Cardiac atrium fibroblast (primary cell): ENCODE measurements at places on chromosomes 2 and 18. TPM values are rescaled to one million over a fixed set of nuclear protein-coding genes. Genes with fewer than 3 reads are reported as not detected.

Gene IGFBP2
- 15.9 and 29.8 TPM in 2 replicates for total RNA-seq

Gene SULT1C4
- 0.16 TPM in 1 of 2 replicates, not detected in the other for total RNA-seq

Gene CEP76
- 4.9 and 10.9 TPM in 2 replicates for total RNA-seq

Gene DLGAP1
- 0.18 and 0.65 TPM in 2 replicates for total RNA-seq

Gene RTP5
- not detected in 2 replicates for total RNA-seq

Gene FAP
- total RNA-seq, result 5.1 and 12.8 TPM in 2 replicates

Gene CDCA7
- 1.1 and 5.7 TPM in 2 replicates for total RNA-seq

Gene PLEK
- not detected in 2 replicates for total RNA-seq

Gene NT5DC4
- not detected in 2 replicates for total RNA-seq

Gene SIX3
- not detected in 2 replicates for total RNA-seq

Gene FLACC1
- total RNA-seq, result 1.4 TPM in 1 of 2 replicates, not detected in the other

Gene MAP3K19
- total RNA-seq, result not detected in 2 replicates

Gene GNAL
- total RNA-seq, result 0.72 and 2.1 TPM in 2 replicates

Gene TMEM200C
- not detected in 2 replicates for total RNA-seq

Gene STON1
- total RNA-seq, result 14.8 and 17.3 TPM in 2 replicates

Gene GBX2
- total RNA-seq, result not detected in 2 replicates

Gene IL37
- total RNA-seq, result not detected in 2 replicates

Gene FBXO36
- total RNA-seq, result 1.8 TPM in 2 replicates

Gene LMAN2L
- 10.3 and 15.9 TPM in 2 replicates for total RNA-seq

Gene ARL4C
- total RNA-seq, result 4.9 and 5.6 TPM in 2 replicates

Gene LDAH
- 9.9 and 15.7 TPM in 2 replicates for total RNA-seq

Gene IL36A
- not detected in 2 replicates for total RNA-seq

Gene ASXL3
- not detected in 2 replicates for total RNA-seq

Gene AP1S3
- 2.0 and 10.4 TPM in 2 replicates for total RNA-seq

Gene PSMD1
- 63.0 and 73.4 TPM in 2 replicates for total RNA-seq

Gene INPP5D
- 0.16 and 0.18 TPM in 2 replicates for total RNA-seq

Gene LTBP1
- total RNA-seq, result 105 and 127 TPM in 2 replicates

Gene CRYGD
- not detected in 2 replicates for total RNA-seq

Gene FEV
- not detected in 2 replicates for total RNA-seq

Gene CPS1
- total RNA-seq, result 10.5 and 12.6 TPM in 2 replicates

Gene FBLN7
- 1.1 and 10.8 TPM in 2 replicates for total RNA-seq
